ENCODE measurements at places on chromosomes 3 and 15.
A peak's percentile ranks its signal among the peaks of the same experiment; 100 is the strongest.

DNA sequence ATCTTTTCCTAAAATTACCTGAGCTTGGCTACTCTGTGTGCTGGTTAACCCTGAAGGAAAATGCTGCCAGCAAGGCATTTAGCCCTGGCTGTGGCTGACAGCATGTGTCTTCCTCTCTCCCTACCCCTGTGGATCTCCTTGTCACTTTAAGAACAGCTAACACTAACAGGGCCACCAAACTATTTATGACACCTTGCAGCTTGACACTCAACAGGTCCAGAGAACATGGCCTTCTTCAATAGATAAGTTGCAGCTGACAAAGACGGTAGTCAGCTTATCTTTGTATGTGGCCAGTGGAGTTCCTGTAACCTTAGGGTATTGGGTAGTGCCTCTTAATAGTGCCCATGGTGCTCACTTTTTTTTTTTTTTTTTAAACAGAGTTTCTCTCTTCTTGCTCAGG, 32.0 kb upstream of the COPB2 start:
- DNase-seq, result no peak

GRCh38 chr3:159451067-159451466, 537.6 kb upstream of the IL12A start:
- DNase-seq, result no peak

DNA sequence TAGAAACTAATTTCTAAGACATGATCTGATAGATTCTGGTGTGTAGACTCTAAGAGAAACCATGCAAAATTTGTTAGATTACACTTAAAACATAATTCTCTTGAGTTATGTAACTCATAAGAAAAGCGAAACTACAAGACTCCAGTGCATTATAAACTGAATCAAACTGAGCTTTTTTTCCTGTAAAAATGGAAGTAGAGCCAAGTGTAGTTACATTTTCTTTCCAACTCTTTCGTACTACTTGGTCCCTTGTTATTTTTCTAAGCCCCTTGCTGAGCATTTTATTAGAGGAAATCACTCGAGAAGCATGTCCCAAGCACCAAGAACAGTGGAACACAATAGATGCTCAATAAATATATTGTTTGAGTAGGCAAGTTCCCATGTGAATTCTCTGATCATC, 130.2 kb downstream of the GADL1 start:
- DNase-seq, result no peak

- peak; percentile 2 for DNase-seq
These were observed 423.7 kb upstream of the SEMA6D start for GRCh38 chr15:47293466-47294162.

DNA sequence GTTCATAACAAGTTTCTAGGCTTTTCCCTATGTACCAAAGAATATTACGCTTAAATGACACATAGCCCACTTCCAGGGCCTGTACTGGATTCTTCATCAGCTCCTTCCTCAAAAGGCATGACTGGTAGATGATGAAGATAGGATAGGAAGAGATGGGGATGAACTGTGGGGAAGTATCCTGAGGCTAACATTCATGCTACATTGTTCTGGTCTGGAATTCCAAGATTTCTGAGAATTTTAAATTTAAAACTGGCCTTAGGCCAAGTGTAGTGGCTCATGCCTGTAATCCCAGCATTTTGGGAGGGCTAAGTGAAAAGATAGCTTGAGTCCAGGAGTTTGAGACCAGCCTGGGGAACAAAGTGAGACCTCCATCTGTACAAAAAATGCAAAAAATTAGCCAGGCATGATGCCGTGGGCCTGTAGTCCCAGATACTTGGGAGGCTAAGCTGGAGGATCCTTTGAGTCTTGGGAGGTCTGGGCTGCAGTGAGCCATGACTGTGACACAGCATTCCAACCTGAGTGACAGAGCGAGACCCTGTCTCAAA, 160.1 kb upstream of the PLAAT1 start:
- DNase-seq, result no peak

DNA sequence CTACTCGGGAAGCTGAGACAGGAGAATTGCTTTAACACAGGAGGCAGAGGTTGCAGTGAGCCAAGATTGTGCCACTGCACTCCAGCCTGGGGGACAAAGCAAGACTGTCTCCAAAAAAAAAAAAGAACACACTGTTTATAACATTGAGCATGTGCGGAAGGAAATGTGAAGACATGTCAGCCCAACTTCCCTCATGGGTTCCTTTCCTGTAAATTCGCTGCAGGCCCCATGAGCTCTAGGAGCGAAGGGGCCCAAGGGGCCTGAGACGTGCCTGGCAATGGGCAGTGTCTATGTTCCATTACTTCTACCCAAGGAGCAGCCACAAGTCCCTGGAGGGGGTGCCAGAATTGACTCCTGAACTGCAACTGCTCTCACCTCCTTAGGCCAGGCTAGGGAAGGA, 3.2 kb downstream of the PFKFB4 start:
- no peak for DNase-seq

DNA sequence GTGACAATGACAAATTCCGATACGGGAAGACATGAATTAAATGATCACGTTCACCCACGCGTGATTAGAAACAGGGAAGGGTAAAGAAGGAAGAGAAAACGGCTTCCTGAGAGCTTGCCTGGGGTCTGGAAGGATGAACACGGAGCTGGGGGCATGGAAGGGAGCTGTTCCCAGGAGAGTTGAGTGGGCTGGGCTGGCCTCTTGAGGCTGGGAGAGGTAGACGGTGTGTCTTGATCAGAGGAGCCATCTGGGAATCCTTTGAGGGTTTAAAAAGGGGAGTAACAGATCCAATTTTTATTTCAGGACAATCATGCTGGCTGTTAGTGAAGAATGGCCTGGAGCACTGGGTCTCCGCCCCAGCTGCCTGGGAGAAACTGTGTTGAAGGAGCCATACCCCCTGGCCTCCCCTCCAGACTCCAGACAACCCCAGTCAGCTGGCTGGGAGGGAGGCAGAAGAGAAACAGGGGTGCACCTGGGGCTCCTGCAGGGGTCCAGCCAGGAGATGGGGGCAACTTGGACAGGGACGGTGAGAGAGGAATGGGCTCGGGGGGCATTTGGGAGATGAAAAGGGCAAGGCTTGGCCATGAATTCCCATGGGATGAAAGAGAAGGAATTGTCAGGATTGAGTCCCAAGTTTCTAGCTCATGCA, 53.6 kb upstream of the CGNL1 start:
- DNase-seq, result no peak

GRCh38 chr3:52724511-52724910, 18.6 kb downstream of the SPCS1 start:
- no peak for DNase-seq

DNA sequence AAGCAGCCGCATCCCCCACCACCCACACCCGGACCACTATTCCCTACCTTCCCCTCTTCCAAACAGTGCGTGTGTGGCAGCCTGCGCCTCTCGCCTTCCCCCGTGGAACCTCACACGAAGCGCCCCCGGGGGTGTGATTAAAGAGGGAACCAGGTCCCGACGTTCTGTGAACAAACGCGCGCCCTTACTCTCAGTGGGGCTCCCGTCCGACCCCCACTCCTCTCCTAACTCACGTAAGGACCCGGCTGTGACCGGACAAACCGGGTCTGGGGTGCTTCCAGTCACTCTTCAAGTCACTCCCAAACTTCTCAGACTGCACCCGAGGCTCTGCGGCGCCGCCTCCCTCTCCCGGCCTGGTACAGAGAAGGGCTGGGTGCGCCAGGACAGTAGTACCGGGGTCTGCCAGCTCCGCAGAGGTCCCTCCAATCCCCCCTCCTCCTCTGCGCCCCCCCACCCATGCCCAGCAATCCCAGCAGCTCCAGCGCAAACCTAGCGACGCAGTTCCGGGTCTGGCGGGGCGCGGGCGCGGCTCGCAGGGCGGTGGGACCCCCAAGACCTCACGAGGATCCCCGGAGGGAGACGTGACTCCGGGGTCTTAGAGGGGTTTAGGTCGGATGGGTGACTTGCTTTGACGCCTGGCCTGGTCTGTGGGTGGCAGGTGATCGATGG, 574 bp downstream of the DUOXA1 start:
- no peak for DNase-seq

Data from hippocampal formation (tissue), 2 donors.